ENCODE measurements at places on chromosomes 3 and 15.

- DNase-seq, result no peak
These were observed 177.6 kb upstream of the BCL6 start for GRCh38 chr3:187922704-187923416.

GRCh38 chr3:194667363-194667762 is 4.6 kb downstream of the LSG1 start:
- DNase-seq, result no peak

- no peak for DNase-seq
These were observed 43.4 kb upstream of the AGBL1 start for GRCh38 chr15:86036243-86036642.

DNA sequence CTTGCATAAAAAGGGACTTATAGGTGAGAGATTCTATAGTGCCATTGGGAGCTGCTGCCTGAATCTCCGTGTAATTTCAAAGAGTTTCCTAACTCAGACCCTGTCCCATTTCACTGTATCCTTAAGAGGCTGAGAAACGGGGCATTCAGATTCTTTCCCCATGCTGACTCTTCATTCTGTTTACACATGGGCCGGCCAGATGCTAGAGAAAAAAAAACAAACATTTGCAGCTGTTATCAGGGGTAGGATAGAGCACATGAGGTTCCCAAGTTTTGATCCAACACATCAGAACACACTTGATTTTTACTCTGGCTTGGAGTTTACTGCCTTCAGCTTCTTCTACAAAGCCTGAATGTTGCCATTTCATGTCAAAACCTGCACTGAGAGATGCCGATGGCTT is 215.9 kb upstream of the TPRG1 start:
- no peak for DNase-seq

GRCh38 chr3:114079761-114080160 is 23.2 kb downstream of the QTRT2 start:
- DNase-seq, result no peak

- peak; percentile 0 for DNase-seq
These were observed 79.7 kb downstream of the SEC22A start for GRCh38 chr3:123281406-123281805.

DNA sequence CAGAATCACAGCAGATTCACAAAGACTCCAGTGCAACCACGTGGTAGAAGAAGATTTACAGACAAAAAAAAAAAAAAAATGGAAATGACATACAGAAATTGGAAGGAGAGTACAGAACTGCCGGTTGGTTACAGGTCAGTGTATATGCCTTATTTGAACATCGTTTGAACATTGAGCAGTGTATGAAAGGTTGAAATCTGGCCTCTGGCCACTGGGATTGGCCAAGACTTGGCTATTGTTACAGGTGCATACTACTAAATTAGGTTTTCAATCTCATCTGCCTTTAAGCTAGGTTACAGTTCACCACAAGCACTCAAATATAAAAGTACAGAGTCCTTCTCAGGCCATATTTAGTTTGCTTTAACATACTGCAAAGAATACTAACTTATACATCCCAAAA is 59.8 kb downstream of the THBS1 start:
- no peak for DNase-seq

DNA sequence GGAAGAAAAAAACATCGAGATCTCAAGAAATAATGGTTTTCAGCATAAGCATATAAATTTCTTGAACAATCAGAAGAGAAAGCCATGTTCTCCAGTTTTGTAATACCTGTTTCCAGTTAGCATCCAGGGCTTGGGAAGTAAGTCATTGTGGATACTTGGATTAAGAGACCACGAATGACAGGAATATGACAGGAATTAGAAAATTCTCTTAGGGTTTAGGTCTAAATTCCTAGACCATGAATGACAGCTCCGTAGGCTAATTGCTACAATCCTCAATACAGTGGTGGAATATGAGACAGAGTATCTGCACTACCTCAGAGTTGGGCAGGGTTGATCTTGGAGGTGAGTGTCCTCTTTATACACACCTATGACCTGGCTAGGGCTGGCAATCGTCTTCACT is 517.5 kb downstream of the NTRK3 start:
- DNase-seq, result no peak

GRCh38 chr3:9947025-9947995 is 4.9 kb downstream of the PRRT3 start:
- DNase-seq, result no peak

- DNase-seq, result no peak
These were observed 224.7 kb downstream of the KLF13 start for GRCh38 chr15:31551323-31551722.

GRCh38 chr3:124007186-124007585 is 15.3 kb upstream of the ROPN1 start:
- no peak for DNase-seq

DNA sequence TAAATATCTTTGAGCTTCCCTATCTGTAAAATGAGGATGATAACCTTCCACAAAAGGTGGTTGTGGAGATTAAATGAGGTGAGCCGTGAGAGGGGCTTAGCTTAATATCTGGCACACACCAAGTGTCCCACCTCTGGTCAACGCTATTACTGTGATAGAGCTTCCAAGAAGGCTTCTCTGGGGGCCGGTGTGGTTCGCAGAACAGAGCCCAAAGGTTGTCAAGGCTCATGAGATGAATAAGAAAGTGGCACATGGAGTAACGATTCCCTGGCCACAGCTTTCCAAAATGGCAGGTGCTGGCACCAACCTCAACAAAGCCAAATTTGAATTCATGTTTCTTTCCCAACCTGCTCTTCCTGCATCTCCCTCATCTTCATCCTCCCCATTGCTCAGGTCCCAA is 10.4 kb downstream of the KY start:
- DNase-seq, result no peak

GRCh38 chr3:187799942-187800641 is 54.8 kb upstream of the BCL6 start:
- DNase-seq, result no peak

- DNase-seq, result no peak
These were observed 22.3 kb upstream of the GP9 start for GRCh38 chr3:129038121-129038855.

GRCh38 chr15:97316362-97316761 is 644.1 kb upstream of the ARRDC4 start:
- peak; percentile 37 for DNase-seq

DNA sequence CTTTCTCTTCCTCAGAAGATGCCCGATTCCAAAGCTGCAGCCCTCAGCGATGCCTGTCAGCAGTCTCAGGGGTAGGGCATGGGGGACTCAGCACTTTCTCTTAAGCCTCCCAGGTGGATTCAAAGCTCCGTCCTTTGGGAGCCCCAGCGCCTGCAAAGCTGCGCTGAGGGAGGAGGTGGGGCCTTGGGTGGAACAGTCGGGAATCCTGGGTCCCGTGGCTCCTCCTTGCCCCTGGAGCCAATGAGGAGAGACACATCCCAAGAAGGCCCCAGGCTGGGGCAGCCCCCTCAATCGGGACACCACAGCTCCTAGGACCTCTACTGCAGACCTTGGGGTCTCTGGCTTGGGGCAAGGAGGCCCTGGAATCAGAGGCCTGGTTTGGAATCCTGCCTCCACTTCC is 227.5 kb upstream of the IGF1R start:
- no peak for DNase-seq

DNA sequence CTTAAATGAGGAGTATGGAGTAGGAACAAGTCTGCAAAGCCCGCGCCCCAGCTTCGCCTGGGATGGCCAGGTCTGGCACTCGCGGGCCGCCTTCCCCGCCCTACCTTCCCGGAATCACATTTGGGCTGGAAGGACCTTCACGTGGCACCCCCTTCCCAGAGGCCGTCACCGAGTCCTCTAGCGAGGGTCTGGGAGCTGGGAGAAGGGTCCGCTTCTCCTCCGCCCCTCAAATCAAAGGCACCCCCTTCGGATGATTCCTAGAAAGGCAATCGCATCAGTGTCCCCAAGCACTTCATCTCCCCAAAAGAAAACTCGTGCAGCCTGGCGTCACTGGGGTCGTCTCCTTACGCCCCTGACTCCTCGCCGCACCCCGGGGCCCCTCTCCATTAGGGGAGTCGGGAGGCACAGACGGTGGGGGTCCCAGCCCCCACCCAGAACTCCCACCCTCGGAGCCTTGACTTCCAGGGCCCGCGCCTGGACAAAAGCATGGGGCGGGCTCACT is 380 bp downstream of the MYLK start:
- no peak for DNase-seq

DNA sequence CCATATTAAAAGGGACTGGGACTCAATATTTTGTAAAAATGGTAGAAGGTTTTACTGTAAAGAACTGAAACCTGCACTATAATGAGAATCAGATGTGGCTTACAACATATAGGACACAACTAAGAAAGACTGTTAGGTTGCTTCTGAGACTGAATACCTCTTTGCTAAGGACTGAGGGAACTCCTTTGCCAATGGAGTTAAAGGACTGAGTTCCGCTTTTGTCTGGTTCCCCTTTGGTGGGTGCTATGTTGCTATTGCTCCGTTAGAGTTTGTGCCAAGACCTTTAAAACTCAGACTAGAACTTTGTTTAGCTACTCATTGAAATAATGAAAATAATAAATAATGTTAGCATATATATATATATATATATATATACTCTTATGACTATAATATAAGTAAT is 147.8 kb upstream of the KCNMB2 start:
- no peak for DNase-seq

GRCh38 chr15:34765741-34766140 is 10.9 kb upstream of the GJD2 start:
- DNase-seq, result no peak

- DNase-seq, result no peak
These were observed 22.1 kb upstream of the CRBN start for GRCh38 chr3:3201611-3202010.

- DNase-seq, result no peak
These were observed 97.5 kb downstream of the CFAP20DC start for GRCh38 chr3:58952128-58952917.

DNA sequence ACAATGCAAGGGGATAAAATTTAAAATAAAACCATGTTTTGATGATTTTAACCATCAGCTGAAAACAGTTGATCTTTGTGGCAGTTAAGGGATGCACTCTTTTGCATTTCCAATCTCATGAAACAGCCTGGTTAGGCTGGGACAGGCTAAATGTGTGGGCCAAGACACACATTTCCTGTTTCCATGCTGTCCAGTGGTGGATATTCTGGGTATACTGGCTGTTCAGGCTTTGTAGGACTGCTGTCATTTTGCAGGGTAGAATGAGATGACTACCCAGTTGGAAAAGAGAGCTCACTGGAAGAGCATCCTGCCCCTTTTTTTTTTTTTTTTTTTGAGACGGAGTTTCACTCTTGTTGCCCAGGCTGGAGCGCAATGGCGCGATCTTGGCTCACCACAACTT is 42.0 kb upstream of the IP6K2 start:
- no peak for DNase-seq

DNA sequence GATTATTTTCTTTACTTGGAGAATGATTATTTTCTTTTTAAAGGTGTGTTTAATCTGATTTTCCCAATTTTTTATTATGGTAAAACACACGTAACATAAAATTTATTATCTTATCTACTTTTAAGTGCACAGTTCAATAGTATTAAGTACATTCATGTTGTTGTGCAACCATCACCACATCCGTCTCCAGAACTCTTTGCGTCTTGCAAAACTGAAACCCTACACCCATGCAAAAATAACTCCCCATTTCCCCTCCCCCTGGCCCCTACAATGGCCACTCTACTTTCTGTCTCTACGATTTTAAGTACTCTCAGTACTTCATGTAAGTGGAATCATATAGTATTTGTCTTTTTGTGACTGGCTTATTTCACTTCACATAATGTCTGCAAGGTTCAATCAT is 230.7 kb downstream of the SATB1 start:
- no peak for DNase-seq

- no peak for DNase-seq
These were observed 81.7 kb upstream of the NMNAT3 start for GRCh38 chr3:139759470-139759869.

DNA sequence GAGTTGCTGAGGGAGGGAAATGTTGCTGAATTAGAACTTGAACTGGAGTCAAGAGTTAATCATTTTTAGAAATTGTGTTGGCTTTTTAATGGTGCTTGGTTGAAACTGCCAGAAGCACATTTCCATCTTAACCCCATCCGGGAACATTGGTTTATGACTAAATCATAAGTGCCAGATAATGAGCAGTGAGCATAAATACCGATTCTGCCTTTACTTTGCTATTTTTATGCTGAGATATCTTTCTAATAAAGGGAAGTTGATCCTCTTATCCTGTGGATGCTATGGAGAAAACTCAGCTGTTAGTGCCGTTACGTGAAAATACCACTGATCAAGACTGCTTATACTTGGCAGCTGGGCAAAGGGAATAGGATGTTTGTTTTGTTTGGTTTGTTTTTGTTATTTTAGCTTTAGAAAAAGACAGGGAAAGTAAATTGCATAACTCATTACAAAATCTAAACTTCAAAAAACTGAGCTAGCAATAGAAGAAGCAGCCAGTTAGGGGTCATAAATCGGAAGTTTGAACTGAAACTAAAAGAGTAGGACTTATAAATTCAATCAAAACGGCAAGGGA is 813.1 kb downstream of the NAALADL2 start:
- peak; percentile 6 for DNase-seq

- no peak for DNase-seq
These were observed 92.3 kb downstream of the FRMD5 start for GRCh38 chr15:44102675-44103254.

DNA sequence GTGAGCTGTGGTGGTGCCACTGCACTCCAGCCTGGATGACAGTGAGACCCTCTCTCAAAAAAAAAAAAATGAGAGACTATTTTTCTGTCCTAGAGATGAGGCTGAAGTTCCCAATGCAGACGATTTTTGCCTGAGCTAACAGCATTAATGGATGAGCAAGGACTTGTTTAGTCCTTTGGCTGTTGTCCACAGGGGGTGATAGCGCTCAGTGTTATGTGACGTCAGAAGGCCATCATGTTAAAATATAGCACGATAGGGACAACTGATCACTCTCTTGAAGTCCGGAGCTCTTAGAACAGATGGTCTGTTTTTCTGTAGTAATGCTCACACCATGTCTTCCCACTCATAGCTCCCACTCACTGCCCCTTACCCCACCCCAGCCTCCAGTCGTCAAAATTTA is 6.8 kb downstream of the TRNT1 start:
- no peak for DNase-seq

DNA sequence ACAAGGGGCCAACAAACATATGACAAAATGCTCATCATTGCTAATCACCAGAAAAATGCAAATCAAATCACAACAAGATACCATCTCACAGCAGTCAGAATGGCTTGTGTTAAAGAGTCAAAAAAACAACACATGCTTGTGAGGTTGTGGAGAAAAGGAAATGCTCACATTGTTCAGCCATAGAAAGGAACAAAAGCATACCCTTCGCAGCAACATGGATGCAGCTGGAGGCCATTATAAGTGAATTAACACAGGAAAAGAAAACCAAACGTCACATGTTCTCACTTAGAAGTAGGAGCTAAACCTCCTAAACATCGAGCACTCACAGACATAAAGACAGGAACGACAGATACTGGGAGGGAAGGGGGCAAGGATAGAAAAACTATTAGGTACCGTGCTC is 678.4 kb upstream of the GRM7 start:
- DNase-seq, result no peak

DNA sequence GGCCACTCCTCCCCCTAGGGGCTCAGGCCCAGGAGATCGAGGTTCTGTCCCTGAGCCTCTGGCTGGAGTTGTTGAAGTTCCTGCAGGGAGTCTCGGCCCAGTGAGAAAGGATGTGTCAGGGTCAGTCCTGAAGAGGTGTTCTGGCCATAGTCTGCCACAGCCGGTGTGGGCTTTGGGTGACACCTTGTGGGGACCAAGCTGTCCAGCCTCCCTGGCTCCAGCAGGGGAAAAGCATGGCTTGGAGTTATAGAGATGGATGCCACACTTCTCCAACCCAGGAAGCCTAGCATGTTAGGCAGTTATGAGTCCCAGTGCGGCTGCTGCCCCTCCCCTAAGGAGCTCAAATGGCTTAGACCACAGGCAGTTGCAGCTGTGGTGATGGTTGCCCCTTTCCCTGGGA is 945.6 kb upstream of the GBE1 start:
- no peak for DNase-seq

All from HEK293T (cell line).